Stimulated activated CD4-positive, alpha-beta T cell treated with anti-CD3 and anti-CD28 coated beads, Interleukin-12 subunit alpha, Interleukin-12 subunit beta, amount 100 ng/mL, for 48 hours (primary cell): ENCODE measurements at places on chromosomes 6 and 20.

DNA sequence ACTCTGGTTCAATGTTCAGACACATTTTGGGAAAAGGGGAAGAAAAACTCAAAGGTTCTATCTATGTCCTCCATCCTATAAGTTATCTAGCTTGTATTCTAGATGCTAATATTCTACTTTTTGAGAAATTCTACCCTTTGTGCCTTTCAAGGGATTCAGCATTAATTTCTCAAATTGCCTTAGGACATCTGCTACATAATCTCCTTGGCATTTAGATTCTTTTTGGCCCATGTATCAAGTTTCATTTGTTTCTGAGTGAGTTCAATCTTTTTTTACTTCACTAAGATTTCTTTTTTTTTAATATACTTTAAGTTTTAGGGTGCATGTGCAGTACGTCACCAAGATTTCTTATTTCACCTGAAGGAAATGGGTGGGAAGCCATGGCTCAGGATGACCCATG is 232.7 kb upstream of the TENT5A start:
- DNase-seq: no peak

GRCh38 chr6:158807515-158808441 is 11.4 kb downstream of the EZR start:
- no peak for DNase-seq

- no peak for DNase-seq
These were observed 16.5 kb upstream of the MLIP start for GRCh38 chr6:54094786-54095185.

DNA sequence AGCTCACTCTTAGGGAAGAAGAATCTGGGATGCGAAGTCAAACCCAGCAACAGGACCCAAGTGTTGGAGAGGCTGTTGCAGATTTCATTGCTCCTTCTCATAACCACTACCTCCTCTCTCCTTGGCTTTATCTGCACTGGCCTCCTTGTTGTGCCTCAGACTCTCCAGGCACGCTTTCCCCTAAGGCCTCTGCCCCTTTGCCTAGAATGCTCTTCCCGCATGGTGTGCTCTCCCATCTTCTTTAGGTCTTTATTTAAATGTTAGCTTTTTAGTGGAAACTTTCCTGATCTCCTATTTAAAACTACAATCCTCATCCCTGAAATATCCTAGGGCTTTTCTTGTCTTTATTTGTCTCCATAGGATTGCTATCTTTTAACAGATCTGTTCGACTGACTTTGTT is 94.9 kb upstream of the TMEM30A start:
- DNase-seq: no peak

- DNase-seq: no peak
These were observed 45.4 kb upstream of the FERMT1 start for GRCh38 chr20:6168204-6168603.

GRCh38 chr6:163525926-163526325 is 111.4 kb downstream of the QKI start:
- no peak for DNase-seq

- DNase-seq: no peak
These were observed 67.9 kb downstream of the BANF2 start for GRCh38 chr20:17767624-17768023.

DNA sequence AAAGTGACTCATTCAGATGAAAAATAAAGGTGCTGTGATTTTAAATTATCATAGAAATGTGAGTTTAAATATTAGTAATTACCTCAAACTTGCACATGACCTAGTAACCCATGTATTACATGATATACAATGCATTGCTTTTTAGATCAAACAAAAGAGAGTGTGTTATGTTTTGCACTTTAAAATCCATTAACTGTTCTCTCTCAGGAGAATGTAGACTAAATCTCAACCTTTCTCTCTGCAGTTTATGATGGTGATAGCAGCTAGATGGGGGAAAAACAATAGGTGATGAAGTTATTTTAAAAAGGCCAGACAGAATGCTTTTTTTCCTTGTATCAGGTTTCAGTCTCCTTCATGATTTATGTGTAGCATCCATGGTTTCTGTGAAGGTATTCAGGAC is 404.4 kb upstream of the RNF217 start:
- no peak for DNase-seq

- DNase-seq: no peak
These were observed 76.9 kb upstream of the MAFB start for GRCh38 chr20:40765814-40766480.

GRCh38 chr6:167108278-167108677 is 14.6 kb upstream of the CCR6 start:
- no peak for DNase-seq

- DNase-seq: no peak
These were observed 96.4 kb upstream of the TAB2 start for GRCh38 chr6:149220882-149221773.

DNA sequence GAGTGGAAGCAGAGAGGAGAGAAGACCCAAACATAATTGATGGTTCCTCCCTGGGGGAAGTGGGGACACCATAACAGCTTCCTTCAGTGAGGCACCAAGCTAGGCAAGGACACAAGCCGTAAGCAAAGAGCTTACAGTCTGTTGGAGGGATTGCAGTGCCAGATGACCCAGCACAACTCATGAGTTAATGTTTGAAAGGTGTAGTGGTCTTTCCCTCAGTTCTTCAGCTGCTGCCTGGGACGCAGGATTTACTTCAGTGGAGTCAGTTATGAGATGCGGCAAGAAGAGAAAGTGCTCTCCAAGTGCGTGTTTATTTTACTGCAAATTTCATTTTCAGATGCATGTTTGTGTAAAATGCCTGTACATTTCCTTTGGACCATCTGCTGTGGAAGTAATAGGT is 38.7 kb upstream of the SLC17A4 start:
- DNase-seq: no peak

DNA sequence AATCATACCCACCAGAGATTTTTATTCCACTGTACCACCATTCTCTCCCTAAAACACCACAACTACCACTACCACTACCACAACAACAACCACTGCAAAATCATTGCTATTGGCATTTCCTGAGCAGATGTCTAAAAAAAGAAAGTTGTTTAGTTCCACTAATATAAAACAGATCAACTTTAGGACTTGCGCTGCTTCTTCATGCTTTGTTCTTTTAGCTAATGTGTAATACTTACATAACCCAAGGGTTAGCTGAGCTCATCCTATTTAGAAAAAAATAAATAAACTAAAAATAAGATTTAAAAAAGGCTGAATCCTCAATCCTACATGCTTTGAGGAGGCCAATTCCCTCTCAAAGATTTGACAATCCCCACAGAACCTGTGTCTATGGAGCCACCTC is 11.4 kb downstream of the IYD start:
- no peak for DNase-seq

DNA sequence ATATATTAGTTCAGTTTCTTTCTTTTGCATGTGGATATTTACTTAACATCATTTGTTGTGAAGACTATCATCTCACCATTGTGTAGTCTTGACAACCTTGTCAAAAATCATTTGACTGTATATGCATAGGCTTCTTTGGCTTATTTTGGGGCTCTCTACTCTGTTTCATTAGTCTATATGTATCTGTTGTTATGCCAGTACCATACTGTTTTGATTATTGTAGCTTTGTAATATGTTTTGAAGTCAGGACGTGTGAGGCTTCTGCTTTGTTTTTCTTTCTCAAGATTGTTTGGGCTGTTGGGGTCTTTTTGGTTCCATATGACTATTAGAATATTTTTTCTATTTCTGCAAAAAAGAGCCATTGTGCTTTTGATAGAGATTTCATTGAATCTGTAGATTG is 288.2 kb upstream of the RNF217 start:
- no peak for DNase-seq

GRCh38 chr6:36360241-36361054 is 23.8 kb upstream of the BNIP5 start:
- peak; percentile 58 for DNase-seq

- DNase-seq: no peak
These were observed 13.2 kb downstream of the SERAC1 start for GRCh38 chr6:158154816-158155215.

DNA sequence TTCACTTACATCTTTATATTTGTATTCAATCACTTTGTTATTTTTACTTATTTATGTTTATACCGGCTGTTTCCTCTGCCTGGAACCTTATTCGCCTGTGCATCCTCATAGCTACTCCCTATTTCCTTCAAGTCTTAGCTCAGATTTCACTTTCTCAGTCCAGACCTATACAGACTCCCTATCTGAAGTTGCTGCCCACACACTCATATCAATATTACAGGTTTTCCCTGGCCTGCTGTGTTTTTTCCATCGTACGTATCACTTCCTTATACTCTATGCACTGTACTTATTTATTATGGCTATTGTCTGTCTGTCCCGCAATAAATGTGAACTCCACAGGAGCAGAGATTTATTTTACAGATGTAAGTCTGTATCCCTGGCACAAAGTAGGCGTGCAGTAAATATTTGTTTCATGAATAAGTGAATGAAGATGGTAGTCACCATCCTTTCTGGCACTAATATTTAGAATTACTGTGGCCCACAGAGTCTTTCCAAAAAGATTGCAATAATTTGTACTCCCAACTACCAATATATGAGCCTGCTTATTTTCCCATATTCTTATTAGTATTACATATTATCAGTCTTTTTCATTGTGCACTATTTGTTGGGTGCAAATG is 64.9 kb downstream of the TNFAIP3 start:
- DNase-seq: no peak

- DNase-seq: no peak
These were observed 524.1 kb upstream of the JAG1 start for GRCh38 chr20:11197851-11198250.

DNA sequence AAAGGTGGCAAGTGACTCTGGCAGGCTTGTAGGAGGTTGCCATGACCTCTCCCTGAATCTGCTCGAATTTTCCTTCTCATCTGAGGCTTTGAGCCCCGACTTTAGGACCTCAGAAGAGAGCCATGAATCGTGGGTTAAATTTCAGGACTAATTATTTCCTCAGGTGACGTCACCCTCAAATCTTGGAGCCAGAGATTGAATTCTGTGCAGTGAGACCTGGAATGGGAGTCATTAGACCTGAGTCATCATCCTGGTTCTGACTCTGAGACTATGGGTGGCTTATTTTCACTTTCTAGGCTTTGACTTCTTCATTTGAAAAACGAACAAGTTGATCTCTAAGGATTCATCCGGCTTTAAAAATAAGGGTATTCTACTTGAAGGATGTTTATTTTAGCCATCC is 48.5 kb upstream of the PDYN start:
- DNase-seq: no peak

- no peak for DNase-seq
These were observed 652.3 kb downstream of the EPHA7 start for GRCh38 chr6:92767101-92767500.
